ENCODE measurements at places on chromosomes 13 and 19.

GRCh38 chr19:42203700-42204099 is 13.8 kb downstream of the DEDD2 start:
- DNase-seq = no peak

GRCh38 chr13:109118521-109118920 is 489.1 kb downstream of the MYO16 start:
- DNase-seq = no peak

DNA sequence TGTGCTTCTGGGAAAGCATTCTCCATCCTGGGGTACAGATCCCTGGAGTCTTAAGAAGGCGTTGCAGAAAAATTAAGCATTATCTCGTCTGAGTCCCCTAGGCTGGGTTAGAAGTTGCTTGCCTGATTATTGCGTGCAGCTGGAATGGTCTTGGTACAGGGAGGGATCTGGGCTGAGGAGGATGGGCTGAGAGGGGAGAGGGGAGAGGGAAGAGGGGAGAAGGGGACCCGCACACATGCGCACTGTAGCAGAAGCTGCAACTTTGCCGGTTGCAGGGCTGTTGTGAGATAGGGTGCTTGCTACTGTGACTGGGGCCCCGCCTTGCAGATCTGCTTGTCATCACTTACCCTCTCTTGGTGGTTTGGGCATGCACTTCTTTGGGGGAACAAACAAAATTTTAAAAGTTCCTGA is 316.8 kb downstream of the DLEU7 start:
- DNase-seq = no peak

DNA sequence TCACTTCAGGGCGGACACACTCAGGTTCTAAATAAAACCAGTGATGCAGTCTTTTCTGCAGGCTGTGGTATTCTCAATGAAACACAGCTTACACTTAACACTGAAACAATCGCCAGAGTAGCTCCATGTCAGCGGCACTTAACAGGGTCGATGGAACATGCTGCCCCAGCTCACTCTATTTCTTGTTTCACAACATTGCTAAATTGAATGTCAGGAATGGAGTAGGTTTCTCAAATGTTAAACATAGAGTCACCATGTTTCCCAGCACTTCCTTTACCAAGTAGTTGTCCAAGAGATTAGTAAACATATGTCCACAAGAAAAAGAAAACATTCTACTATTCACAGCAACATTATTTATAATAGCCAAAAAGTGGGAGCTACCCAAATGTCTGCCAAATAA is 306.9 kb downstream of the SLITRK6 start:
- no peak for DNase-seq

DNA sequence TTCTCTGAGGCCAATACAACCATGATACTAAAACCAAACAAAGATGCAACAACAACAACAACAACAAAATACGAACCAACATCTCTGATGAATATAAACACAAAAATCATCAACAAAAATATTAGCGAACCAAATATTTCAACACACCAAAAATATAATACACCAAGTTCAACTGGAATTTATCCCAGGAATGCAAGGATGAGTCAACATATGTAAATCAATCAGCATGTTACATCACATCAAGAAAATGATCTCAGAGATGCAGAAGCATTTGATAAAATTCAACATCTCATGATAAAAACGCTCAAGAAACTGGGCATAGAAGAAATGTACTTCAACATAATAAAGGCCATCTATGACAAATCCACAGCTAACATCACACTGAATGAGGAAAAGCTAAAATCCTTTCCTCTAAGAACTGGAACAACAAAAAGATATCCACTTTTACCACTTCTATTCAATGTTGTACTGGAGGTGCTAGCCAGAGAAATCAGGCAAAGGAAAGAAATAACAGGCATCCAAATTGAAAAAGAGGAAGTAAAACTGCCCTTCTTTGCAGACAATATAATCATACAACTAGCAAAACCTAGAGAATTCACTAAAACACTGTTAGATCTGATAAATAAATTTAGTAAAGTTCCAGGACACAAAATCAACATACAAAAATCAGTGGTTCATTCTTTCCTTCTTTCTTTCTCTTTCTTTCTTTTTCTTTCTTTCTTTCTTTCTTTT is 2448.7 kb upstream of the PCDH20 start:
- DNase-seq = no peak

DNA sequence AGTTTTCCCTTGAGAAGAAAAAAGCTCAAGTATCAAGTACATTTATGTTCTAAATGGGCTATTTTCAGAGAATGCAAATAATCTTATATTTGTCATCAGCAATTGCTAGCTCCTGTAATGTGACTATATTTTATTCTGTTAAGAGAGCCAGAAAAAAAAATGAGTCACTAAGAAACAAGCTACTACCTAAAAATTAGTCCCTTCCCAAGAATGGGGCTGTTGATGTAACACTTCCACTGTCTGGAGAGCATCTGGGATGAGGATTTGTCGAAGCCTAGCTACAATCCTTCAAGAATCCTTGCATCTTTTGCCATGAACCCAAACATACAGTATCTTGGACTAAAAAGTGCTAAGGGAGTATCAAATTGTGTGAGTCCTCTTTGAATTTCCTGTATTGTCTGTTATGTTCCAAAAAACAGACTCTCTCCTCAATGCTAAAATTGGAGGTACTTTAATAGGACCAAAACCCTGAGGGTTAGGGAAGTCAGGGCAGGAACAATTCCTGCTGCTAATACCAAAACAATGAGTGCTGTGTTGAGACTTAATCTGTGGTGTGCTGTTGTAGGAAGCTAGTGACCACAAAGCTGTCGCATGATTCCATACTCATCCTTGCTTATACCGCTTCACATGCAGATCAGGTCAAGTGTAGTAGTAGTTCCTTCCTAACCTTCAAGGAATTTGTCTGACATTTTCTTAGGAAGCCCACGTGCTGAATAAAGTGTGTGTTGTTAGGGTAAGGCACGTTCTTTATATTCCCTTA is 4.9 kb upstream of the ZC3H13 start:
- DNase-seq = no peak

- DNase-seq = no peak
These were observed 304.8 kb upstream of the MAB21L1 start for GRCh38 chr13:35781036-35782000.

- DNase-seq = peak; percentile 57
These were observed 665 bp downstream of the TUBGCP3 start for GRCh38 chr13:112587212-112587763.

DNA sequence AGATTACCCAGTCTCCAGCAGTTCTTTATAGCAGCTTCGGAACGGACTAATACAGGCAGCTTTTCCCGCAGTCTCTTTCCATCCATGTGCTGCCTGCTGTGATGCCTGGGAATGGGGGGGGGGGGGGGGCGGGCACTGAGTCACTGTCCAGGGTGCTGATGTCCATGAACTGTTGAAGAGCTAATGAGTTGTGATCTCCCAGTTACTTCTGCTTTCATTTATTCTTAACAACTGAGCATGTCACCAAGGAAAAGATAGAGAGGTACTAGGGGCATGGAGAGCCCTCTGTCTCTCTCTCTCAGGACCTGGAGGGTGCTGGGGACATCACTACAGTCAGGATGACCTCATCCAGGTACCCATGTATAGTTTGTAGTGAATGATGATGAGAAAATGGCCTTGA is 20.3 kb upstream of the CEACAM1 start:
- DNase-seq = no peak

GRCh38 chr19:23415034-23415433 is 19.8 kb upstream of the ZNF91 start:
- DNase-seq = no peak

- no peak for DNase-seq
These were observed 43.4 kb upstream of the N4BP2L1 start for GRCh38 chr13:32471187-32471922.

DNA sequence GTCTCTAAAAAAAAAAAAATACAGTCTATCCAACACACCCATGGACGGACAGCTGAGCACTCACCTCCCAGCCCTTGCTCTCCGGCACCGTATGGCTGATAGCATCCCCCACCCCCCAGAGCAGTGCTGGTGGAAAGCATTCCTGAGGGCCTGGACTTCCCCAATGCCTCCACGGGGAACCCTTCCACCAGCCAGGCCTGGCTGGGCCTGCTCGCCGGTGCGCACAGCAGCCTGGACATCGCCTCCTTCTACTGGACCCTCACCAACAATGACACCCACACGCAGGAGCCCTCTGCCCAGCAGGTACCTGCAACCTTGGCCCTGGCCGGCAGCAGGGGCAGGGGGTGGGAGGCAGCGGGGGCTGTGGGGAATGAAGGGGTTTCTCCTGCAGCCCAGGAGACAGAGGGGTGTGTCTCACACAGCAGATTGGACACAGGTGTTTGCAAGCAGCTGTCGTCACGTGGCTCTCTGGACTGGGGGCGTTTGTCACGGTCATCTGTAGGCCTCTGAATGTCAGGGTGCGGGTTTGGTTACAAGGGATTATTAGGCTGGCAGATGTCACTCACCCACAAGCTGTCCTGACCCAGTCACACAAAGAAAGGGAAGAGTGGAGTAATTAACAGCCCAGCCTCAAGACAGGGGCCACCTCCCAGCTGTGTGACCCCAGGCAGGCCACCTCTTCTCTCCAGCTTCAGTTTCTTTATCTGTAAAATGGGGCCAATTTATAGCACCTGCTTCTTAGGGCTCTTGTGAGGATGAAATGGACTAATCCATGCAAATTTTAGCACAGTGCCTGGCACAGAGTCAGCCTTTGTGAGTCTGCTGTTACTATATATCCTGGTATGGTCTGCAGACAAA is 19.3 kb downstream of the PLD3 start:
- no peak for DNase-seq

GRCh38 chr13:24092108-24092507 is 68.4 kb upstream of the SPATA13 start:
- no peak for DNase-seq
